Smooth muscle cell of the brain vasculature (primary cell): ENCODE measurements at places on chromosomes 1 and 21.

DNA sequence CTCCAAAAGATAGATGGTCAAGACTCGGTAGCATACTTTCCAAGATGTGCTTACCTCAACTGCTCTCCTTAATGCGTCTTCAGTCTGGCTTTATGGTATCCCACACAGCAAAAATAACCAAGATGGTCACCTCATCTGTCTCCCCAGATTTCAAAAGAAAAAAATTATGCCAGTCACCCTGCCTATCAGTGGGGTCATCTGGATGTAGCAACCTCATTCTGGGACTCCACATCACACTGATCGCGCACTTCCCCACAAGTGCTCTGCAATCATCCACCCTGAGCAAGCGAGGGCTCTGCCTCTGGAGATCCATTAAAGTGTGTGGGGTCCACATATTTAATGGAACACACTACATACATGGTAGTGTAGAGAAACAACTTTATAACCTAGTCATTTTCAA is 42.5 kb downstream of the ACBD3 start:
- DNase-seq: no peak

DNA sequence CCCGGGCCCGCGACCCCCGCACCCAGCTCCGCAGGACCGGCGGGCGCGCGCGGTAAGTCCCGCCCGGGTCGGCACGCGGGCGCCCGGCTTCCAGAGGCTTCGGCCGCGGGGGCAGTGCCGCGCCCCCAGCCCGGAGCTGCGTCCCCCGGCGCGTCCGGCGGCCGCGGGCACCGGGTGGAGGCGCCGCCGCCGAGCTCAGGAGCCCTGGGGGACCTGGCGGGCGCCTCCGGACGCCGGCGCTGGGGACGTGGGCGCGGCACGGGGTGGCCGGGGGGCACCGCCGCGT is 227 bp downstream of the NBL1 start:
- no peak for DNase-seq

GRCh38 chr1:79969886-79970285 is 963.4 kb upstream of the ADGRL4 start:
- no peak for DNase-seq

DNA sequence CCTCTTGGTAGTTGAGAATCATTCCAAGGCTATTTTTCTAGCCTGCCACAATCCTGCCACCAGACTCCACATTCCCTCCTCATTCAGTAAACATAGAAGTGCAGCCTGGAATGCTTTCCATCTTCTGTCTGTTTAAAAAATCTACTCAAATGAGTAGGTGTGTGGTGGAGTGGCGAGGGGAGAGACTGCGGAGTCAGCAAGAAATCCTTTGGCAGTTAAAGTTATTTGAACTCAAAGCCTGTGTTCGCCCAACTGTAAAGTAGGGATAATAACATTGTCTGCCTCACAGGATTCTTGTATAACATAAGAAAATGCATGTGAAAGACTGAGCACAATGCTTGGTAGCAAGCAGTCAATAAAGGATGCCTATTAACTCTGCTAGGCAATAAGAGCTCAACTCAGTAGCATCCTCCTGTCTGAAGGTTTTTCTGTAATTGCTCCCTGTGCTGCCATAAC is 22.2 kb upstream of the DPT start:
- no peak for DNase-seq

DNA sequence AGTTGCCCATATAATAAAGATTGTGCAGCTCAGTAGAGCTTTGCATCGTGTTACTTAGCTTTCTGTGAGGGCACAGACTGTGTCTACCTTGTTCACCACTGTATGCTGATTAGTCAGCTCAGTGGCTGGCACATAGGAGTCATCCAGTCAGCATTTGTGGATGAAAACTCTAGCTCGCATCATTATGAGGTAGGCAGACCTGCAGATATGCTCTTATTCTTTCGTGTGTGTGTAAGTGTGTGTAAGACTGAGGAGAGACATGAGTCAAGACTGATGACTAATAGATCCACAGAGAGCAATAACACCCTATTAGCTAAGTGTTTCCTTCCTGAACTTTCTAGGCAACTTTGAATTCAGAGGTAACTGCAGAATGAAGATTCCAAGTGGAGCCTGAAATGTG is 17.1 kb downstream of the TTF2 start:
- DNase-seq: no peak

DNA sequence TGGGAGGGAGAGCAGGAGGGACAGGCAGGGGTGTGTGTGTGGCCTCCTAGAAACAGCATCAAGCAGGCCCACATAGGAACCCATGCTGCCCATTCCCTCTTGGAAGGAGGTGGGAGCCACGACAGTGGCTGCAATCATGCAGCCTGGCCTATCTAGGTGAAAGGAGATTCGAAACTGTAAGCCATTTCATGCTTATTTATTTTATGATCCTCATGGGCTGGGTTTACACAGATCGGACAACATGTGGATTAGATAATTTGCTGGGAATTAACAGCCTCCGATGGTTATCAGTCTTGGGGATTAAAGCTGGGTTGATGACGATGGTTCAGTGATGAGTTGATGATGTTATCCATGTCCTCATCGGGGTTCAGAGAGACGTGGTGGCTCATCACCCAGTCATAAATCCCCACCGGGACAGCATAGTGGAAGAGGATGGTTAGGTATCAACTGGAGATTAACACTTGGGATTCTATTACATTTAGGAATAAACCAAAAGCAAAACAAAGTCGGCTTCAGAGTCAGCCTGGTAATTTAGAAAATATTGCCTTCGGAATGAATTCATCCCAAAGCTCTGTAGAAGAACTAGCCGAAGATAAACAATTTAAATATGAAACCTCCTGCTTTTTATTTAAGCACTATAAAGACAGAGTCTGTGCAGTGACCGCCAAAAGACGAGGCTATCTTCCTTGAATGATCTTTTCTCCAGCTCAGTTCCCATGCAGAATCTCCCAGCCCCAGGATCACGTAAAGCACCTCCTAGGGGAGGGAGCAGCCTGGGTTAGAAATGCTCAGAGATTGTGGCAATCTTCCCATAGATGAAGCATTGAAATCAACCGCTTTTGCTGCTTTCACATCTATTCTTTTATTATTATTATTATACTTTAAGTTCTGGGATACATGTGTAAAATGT is 252.8 kb downstream of the FOXD2 start:
- DNase-seq: no peak

DNA sequence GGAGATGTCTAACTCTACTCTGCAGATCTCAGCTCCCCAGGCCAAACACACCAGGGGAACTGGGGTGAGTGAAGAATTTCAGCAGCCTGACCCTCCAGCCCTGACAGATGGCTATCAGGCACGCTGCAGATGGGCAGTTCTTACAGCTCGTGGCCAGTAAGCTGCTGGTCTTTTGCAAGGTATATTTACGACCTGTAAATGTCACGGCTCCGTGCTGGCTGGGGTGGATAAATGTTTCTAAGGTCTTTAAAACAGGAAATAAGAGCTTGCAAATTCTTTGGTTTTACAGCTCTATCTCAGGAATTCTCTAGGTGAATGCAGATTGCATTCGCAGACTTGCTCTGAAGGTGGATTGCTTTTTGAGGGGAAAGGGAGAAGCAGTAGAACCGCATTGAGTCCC is 10.1 kb downstream of the DOP1B start:
- no peak for DNase-seq

- no peak for DNase-seq
Measured at GRCh38 chr1:170075186-170075585, 691 bp upstream of the KIFAP3 start.

- no peak for DNase-seq
Measured at GRCh38 chr1:242139986-242140385, 141.1 kb upstream of the MAP1LC3C start.

DNA sequence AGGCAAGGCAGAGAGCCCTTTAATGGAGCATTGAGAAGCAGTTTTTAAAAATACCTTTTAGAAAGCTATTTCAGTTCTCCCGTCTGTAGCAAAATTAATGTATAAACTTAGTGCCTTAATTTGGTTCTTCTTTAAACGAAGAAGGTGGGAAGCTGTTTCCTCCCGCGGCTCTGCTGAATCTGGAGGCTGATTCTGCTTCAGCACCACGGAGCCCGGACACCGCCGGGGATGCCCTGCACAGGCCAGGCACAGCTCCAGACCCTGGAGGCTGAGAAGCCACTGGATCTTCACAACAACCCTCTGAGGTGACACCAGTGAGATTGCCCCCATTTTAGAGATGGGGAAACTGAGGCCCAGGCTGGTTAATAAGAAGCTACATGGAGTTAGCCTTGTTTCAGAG is 175.8 kb upstream of the VAMP3 start:
- DNase-seq: no peak

DNA sequence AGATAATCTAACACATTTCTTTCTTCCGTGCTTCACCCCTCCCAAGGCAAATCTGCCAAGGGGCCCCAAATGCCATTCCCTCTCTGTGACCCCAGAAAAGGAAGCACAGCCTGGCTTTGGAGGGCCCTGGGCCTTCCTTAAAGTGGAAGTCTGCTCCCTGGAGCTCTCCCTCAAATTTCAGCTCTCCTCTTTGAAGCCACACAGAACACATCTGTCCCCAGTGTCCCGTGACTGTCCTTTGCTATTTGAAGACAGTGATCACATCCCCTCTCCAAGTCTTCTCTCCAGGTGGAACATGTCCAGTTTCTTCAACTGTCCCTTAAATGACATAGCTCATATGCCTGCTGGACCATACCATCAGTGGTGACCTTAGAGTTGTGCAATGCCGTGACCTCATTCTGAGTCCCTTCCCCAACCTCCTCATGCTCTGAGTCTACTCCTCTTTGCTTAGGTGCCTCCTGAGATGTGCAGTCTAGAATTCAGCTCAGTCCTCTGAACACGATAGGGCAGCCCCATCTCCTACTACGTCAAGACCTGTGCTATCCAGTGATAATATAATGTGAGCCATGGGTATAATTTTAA is 18.4 kb upstream of the FOXO6 start:
- no peak for DNase-seq

- no peak for DNase-seq
Measured at GRCh38 chr1:82722608-82723007, 921.9 kb downstream of the ADGRL2 start.

DNA sequence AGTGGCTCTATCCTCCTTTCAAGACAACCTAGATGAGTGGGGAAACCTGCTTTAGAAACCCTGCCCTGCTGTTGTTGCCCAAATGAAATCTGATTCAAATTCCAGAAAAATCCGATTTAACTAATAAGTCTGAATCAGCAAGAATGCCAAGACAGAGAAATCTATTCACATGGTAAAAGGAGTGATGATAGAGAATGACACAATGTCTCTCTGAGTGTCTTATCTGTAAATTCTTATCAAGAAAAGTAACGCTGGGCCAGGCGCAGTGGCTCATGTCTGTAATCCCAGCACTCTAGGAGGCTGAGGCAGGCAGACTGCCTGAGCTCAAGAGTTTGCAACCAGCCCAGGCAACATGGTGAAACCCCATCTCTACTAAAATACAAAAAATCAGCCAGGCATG is 13.7 kb upstream of the GUCA2A start:
- DNase-seq: no peak

DNA sequence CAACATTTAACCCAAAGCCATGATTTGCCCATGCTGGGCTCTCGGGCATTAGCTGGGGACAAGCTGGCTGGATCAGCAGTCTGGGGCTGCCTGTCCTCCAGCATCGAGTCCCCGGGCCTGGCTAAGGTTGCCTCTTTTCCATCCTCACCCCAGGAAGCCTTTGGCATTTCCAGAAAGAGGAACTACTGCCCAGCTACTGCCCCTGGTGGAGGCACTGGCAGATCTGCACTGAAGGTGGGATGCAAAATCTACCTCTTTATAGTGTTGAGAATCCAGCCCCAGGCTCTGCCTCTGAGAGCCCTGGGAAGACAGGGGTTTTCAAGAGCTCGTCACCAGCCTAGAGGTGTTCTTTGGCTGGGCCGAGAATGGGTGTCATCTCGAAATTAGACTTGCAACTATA is 635.9 kb downstream of the MATN1 start:
- no peak for DNase-seq

DNA sequence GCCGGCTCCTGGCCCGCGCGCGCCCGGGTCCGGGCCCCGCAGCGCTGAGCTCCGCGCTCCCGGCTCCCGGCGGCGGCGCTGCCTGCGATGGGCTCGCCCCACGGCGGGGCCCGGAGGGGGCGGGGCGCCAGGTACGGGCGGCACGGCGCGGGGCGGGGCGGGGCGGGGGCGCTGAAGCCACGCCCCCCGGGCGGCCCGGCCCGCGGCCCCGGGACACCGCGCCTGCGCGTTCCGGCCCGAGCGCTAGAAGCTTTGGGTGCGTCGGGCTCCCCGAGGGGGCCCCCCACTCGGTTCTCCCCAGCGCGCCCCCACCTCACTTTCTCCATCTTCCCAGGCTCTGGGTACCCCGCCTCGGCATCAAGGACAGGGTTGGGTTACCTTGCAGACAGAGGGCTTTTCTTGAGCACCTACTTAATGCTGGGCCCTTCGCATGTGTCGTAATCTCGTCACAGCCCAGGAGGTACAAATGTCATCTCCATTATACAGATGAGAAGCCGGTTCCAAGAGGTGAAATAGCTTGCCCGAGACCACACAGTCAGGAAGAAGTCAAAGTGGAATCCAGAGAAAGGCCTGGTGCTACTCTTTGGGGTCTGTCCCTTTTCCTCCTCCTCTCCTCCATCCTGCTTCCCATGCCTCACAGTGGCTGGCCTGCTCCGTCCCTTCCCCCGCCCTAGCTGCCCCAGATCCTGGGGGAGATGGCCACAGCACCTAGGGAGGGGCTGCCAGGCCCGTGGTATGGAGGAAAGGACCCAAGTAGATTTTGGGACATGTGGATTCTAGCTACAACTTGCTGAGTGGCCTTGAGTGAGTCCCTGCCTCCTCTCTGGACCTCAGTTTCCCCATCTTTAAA is 46.5 kb downstream of the RAP1GAP start:
- DNase-seq: no peak

- DNase-seq: no peak
Measured at GRCh38 chr1:8097077-8097799, 71.1 kb upstream of the ERRFI1 start.

DNA sequence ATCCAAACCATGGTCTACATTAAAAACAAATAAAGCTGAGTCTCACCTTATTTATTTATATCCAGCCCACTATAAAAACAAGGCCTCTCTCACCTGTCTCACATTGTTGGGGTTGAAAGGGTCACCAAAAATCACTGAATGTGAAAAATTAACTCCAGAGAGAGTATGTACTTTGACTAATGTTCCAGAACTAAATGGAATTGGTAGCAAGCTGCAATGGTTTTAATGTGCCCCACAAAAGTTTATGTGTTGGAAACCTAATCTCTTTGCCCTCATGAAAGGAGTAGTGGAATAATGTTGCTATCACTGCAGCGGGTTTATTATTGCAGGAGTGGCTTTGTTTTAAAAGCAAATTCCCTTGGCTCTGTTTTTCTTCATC is 230.3 kb downstream of the LTN1 start:
- no peak for DNase-seq

- no peak for DNase-seq
Measured at GRCh38 chr1:110774398-110774797, 98.5 kb upstream of the CD53 start.

GRCh38 chr1:164524810-164525209 is 34.2 kb upstream of the PBX1 start:
- no peak for DNase-seq

GRCh38 chr1:241557551-241558193 is 25.5 kb downstream of the KMO start:
- DNase-seq: no peak
